Natural killer cell (primary cell): ENCODE measurements at places on chromosomes 4 and X.

GRCh38 chrX:129111081-129111798 lies 412.1 kb downstream of the SMARCA1 start:
- DNase-seq = no peak

DNA sequence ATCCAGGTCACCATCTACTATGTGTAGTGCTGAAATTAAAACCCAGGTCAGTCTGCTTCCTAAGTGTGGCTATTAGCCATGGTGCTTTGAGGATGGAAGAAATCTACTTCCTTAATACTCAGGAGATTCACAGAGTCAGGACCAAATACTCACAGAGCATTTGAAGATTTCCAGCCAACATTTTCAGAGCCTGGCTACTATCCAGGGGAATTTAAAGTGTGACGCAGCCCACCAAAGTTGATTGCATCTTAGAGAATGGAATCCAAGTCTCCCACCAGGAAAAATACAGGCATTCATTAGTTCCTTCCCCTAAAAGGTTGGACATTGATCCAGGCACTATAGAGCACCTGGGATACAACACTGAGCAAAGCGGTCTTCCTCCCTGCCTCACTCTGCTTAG lies 83.8 kb downstream of the HS3ST1 start:
- DNase-seq = no peak

- no peak for DNase-seq
Observed at GRCh38 chr4:155392481-155393184, 15.9 kb upstream of the MAP9 start.

DNA sequence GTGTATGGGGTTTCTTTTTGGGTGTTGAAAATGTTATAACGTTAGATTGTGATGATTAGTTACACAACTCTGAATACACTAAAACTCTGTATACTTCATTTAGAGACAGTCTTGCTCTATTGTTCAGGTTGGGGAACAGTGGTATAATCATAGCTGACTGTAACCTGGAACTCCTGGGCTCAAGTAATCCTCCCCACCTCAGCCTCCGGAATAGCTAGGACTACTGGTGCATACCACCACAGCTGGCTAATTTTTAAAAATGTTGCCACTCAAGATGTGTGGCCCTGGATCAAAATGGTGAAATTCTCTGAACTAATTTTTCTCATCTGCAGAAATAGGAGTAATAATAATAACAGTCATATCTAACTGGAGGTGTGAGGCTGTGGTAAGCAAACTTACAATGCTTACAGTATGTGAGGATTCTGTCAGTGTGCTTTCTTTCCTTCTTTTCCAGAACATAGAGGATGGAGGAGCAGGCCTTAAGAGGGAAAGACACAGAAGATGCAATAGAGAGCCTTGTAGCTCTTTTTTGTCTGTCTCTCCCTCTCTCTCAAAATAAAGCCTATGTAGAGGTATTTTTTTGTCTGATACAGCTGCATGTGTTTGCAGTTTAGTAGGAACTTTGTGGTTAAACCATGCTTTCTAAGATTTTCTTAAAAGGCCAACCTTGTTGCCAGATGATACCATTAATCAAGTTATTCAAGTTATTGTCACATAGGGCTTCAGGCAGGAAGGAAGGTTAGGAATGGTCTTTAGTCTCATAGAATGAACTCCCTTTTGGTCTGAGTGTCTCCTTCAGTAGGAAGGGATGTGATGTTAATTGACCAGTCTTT lies 7.5 kb downstream of the ADD1 start:
- DNase-seq = no peak

GRCh38 chr4:138927072-138927471 lies 88.5 kb upstream of the NOCT start:
- no peak for DNase-seq

- no peak for DNase-seq
Observed at GRCh38 chr4:109916027-109916409, 3.3 kb downstream of the EGF start.

DNA sequence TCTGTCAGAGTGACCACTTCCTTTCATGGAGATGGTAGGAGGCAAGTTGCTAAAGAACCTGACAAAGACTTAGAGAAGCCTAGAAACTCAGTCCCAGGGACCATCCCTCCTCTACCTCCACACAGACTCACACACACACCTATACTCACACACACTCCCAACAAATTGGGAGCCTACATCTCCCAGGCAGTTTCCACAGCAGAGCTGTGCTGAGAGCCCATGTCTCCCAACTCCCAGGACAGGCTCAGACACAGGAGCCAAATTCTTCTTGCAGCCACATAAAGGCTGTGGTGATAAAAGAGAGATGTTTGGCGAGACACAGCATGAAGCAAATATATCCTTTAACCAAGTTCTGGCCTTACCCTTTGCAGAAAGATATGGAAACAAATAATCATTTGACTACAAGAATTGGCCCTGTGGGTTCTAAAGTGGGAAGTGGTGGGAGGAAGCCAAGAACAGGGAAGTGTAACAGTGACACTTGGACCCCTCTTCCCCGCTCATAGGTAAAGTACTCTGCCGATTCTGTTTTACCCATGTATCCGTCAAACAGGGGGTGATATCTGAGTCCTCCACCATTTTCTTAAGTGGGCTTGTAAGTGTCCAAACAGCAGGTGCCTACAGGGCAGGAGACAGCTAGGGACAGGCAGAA lies 11.0 kb upstream of the IDS start:
- DNase-seq = no peak

DNA sequence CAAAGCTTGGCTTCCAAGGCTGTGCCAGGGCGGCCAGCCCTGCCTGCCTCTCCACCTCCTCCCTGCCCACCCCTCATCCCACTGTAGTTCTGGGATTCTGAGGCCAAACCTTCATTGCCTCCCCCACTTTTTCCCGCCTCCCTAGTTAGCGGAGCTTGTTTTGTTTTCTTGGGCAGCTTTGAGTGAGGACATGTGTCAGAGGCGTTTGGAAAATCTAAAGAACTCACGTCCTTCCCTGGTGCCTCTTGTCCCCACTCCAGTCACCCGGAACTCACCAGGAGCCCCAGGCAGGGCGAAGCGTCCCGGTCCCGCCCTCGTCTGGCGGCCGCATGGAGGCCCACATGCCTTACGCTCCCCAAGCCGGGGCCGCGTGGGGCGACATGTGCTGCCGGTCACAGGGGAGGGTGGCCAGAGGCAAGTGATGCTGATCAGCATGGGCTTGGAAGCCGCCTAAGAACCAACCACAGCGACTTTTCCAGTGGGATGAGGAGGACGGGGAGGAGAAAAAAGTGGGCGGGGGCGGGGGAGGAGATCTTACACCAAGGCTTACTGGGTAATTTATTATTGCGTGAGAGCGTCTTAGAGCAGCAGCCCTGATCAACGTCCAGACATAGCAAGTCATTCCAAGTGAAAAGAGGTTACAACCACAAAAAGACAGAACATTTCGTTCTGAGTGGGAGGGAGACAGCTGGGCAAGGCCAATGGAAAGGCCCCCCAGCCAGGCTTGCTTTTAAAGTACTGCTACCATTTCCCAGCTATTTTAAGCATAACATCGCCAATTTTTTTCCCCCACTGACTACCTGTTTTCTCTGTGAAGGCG lies 48.5 kb downstream of the PRPS1 start:
- DNase-seq = no peak

GRCh38 chr4:6730603-6731317 lies 14.8 kb downstream of the BLOC1S4 start:
- no peak for DNase-seq

- no peak for DNase-seq
Observed at GRCh38 chr4:28557755-28558154, 1697.1 kb downstream of the STIM2 start.

DNA sequence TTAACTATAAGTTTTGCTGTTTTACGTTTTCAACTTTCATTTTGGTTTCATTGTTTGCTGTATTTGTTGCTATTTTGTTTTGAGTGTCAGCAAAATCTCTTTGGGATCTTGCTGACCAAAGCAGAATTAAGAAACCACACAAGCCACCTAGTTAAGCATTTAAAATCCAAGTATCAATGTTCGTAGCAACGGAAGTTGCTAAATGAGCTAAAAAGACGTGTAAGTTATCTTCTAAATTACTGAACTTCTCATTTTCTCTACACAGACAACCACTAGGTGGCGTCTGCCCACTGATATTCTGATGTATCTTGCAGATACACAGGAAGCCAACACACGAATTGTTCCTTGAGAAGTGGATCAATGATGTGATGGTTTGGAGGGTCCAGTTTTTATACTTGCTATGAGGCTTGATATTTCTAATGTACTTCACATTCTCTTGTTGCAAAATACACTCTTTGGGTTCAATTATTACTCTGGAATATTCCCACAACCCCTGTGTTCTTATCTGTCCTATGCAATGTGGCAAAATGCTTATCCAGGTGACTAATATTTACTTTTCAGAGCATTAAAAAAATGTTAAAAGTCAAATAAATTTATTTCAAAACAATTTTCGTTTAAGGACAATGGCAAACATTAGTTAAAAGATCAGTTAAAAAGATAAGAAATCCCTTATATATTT lies 250.5 kb downstream of the TECRL start:
- DNase-seq = no peak

- DNase-seq = no peak
Observed at GRCh38 chrX:13906093-13906492, 89.2 kb upstream of the GPM6B start.

DNA sequence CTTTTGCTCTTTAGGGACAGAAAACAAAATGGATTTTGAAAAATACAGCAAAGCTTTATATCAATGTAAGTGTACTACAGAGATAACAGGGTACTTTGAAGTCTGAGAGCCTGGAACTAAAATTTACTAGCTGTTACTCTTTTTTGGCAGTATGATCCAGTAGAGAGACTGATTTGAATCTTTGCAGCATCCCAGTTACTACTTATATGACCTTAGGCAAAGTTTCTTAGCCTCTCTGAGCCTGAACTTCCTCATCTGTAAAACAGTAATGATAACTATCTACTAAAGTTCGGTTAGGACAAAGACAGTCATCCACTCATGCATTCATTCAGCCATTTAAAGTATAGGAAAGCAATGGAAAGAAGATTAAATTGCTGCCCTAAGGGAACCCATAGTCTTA lies 10.1 kb downstream of the BRWD3 start:
- DNase-seq = no peak

DNA sequence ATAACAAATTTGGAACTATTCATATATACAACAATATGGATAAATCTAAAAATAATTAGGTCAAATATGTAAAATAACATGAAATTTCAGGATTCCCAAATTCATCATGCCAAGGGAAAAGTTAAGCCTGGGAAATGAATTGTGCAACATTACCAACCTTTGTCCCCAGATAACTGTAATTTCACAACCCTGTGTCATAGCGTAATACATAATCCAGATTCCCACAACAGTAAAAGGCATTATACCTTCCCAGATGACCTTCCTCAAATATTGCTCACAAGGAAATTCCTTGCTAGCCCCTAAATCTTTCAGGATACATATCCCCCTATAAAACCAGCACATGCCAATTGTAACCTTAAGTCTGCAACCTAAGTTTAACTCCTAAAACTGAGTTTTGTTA lies 32.9 kb upstream of the RAB40A start:
- DNase-seq = no peak

- no peak for DNase-seq
Observed at GRCh38 chr4:96326846-96327245, 487.0 kb downstream of the PDHA2 start.

GRCh38 chrX:14497184-14497666 lies 32.1 kb upstream of the GLRA2 start:
- peak; percentile 36 for DNase-seq

DNA sequence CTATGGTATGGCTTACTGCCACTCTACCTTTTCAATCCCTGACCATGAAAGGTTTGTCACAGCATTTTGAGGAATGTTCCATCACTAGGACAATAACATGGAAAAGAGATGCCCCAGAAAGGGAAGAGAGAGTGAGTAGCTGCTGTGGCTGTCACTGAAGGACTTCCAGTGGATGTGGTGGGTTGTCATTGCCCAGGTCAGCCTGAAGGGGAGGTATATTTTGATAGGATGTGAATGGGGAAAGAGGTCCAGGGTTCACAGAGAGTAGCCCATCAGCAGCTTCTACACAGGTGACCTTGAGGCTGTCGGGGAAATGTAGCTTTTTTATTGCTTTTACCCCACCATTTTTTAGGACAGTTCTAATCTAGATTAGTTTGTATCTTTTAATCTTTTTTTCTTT lies 30.8 kb downstream of the MTM1 start:
- no peak for DNase-seq

DNA sequence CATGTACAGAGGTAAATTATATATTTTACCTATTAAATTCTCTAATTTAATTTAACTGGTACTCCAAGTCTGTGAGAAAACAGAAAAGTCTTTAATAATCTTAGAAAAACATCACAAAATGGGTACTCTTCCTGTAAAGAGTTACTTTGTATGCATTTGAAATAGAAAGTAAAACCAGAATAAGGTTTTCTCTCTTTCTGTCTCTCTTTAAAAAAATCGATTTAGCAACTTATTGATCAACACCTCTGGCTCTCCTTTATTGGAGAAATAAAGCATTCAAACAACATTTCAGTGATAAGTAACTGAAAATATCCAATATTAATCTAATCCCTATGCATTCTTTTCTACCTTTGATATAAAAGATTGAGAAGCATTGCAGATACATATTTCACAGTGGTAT lies 27.4 kb downstream of the ATOH1 start:
- DNase-seq = no peak

DNA sequence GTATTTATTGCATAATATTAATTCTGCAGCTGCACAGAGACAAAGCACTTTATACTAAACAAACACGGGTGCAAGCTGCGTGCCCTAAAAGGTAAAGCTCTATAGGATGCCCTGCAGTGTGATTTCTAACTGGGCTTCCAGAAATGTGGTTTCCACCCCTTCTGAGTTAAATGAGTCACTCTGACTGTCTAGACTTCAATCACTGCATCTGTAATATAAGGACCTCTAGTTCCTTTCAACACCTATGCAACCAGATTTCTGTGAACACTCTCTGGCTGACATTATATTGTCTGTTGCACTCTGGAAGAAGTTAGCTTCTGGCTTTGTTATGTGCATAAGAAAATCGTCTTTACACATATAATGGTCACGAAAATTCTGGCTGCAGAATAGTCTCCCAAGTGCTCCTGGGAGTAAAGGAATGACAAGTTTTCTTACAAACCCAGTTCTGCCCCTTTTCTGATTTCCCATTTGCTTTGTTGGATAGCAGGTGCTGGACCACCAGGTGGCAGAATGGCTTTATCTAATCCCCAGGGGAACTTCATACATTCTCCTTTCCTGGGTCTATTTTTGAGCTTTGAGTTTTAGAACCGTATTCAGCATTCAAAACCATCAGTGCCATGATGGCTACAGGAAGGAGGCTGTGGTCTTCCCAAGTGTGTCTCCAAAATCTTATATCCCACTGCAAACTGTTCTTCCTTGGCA lies 842.2 kb downstream of the STIM2 start:
- DNase-seq = no peak

DNA sequence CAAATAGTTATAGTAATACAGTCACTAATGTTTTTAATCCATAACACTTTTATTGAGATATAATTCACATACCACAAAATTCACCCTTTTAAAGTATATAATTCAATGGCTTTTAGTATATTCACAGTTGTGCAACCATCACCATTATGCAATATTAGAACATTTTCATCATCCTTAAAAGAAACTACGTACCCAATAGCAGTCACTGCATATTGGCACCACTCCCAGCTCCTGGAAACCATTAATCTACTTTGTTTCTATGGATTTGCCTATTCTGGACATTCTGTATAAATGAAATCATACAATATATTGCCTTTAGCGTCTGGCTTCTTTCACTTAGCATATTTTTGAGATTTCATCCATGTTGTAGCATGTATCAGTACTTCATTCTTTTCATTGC lies 99.3 kb downstream of the AMMECR1 start:
- no peak for DNase-seq
